ENCODE measurements at places on chromosomes 2 and 18.

DNA sequence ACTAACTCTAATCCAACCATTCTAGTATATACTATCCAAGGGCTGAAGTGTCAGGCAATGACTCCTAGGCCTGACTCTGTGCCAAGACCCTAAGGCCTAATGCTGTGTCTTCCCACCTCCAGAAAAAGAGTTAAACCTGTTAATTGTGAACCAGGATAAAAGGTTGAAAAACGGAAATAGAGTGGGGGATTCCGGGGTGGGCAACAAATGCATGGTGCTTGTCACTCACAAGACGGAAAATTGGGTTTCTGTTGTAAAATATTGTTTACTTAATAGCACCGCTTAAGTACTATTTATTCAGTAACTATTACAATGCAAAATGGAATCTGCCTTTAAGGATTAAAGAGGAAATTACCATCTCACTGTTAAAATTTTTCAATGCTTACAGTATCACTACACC lies 3.2 kb downstream of the STK17B start:
- DNase-seq = no peak

DNA sequence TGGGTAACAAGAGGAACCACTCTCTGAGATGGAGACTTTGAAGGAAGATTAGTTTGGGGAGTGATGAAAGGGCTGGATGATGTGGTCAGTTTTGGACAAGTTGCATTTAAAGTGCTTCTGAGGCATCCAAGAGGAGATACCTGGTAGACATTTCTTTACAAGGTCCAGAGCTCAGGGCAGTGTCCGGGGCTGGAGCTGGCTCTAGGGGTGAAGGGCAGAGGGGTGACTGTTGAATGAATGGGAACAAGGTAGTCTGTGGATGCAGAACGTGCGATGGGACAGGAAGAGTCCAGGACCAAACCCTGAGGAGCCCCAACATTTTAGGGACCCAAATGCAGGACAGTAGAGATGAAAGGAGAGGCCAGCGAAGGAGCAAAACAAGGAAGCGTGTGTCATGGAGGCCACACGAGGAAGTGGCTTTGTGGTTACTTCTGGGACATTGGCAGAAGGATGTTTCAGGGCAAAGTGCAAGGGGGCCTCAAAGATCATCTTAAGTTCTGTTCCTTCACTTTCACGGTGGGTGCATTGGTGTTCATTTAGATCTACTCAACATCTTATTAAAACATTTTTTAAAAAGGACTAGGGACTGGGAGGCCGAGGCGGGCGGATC lies 13.6 kb upstream of the GPR35 start:
- DNase-seq = no peak

- DNase-seq = peak; percentile 10
These were observed 63.6 kb downstream of the CIB4 start for GRCh38 chr2:26577442-26578112.

DNA sequence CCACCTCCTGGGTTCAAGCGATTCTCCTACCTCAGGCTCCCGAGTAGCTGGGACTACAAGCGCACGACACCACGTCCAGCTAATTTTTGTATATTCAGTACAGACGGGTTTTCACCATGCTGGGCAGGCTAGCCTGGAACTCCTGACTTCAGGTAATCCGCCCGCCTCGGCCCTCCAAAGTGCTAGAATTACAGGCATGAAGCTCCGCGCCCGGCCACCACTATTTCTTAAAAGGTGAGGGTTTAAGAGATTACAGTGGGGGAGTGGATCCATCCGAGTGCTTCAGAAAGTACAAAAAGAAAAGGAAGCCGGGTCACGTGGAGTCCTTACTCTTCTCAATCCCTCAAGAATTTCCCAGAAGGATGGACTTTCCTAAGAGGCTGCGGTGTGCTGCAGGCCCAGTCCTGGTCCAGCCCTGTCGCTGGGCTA lies 146.9 kb downstream of the ANKRD44 start:
- DNase-seq = no peak

DNA sequence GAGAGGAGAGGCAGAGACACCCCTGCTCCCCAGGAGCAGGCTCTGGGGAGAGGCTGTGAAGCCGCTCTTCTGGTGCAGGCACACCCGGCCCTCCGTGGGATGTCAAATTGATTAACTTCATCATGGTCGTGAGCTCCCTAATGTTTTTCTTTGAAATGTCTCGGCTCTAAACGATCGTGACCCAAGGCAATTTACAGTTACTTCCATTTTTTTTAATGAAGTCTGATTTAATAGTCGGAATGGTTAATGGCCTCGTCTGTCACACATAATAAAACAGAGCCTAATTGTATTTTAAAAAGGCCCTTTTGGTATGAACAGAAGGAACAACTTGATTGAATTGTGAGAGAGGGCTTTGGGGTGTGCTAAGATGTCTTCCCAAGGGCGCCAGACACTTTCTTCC lies 130.2 kb downstream of the SMAD2 start:
- DNase-seq = no peak

DNA sequence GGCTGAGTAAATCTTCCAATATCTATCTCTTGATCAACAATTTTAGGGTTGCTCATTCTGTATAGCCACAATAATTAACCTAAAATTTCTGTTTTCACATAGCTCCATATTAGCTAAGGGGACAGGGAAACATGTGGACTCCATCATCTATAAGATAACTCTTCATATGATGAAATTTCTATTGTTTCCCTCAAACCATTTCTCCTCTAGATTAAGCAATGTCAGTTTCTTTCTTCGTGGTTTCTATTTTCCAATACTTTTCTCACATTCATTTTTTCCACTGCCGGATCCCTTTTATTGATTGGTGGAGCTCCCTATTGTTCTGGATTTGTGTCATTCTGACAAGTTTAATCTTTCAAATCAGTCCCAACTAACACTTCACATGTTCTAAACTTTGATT lies 1221.3 kb upstream of the ZEB2 start:
- DNase-seq = no peak

- DNase-seq = no peak
These were observed 10.2 kb upstream of the FAP start for GRCh38 chr2:162253435-162253834.

GRCh38 chr2:239538357-239539052 lies 137.7 kb upstream of the HDAC4 start:
- no peak for DNase-seq

DNA sequence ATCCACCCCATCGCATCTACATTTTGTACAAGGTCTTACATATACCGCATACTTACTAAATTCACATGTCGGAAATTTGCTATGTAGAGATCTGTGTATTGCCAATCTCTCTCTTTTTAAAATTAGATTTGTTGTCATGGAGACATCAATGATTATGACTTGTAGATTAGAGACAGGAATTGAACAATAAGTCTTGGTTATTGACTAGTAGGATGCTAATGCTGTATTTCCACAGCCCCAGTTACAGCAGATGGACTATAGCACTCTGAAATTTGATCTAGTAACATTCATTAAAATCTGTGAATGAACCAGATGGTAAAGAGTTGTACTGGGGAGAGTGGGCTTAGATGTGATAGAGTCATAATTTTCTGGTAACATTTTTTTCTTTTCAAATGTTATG lies 805.7 kb downstream of the SLC4A3 start:
- DNase-seq = no peak

- no peak for DNase-seq
These were observed 16.3 kb upstream of the MYO1B start for GRCh38 chr2:191228861-191229260.

DNA sequence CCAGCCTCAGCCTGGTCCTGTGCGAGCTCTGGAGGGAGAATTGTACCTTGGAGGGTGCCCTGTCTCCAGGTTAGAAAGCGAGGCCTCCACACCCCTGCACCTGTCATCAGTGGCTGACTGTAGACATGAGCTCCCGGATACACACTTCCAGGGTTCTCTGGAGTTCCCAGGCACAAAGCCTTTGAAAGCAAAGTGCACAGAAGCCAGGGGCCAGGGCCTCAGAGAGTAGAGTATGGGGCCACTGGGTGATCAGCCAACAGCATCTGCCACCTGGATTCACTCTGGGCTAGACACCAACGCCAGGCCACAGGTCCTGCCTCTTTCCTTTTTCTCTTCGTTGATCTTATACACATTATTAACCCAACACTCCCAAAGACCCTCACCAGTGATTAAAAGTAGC lies 239.4 kb upstream of the HDAC4 start:
- no peak for DNase-seq

Measured in nucleus accumbens (tissue), 56 donors.